Kasumi-1 (cell line): ENCODE measurements at places on chromosomes 11 and 22.

DNA sequence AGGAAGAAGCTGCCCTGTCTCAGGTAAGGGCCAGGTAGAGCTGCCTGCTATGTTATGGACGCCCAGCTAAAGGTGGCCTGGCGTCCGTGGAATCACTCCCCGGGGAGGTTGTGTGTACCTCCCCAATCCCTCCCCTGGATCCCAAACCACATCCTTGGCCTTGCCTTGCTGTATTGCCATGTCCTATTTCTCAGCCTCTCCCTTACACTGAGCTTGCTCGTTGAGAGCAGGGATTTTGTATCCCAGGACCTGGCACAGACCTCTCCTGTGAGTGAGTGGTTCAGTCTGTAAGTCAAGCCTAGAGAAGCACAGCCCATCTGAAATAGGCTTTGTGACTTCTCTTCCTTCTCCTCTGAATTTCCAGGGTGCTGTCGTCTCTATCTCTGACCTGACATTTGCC is 53.9 kb downstream of the TRAF6 start:
- no peak for DNase-seq

- DNase-seq, result no peak
Measured at GRCh38 chr11:71211631-71212030, 40.7 kb downstream of the SHANK2 start.

DNA sequence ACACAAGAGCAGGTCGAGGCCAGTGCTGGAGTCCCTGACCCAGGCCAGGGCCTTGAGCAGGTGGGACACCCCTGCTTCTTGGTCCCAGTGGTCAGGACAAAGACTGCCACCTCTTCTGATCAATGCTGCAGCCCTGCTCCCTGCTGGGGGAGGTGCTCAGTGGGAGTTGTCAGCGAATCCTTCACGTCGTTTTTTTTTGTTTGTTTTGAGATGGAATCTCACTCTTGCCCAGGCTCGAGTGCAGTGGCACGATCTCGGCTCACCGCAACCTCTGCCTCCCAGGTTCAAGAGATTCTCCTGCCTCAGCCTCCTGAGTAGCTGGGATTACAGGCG is 34.7 kb downstream of the NUP50 start:
- DNase-seq, result no peak

DNA sequence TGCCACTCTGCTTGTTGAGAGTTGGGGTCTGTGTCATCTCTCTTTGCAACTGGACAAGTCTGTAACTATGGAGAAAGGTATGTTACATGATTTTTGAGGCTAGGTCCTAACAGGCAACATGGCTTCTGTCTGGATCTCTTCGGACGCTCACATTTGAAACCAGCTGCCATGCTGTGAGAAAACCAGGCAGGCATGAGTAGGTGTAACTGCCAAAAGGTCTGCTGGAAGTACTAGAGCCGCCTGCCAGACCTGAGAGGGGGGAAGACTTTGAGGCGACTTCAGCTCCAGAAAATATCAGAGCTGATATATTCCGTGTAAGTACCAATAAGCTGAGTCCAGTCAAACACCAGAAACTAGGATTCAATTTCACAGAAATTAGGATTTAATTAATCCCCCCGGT is 579.5 kb downstream of the LRRC4C start:
- DNase-seq, result no peak

GRCh38 chr11:131833366-131833765 is 463.0 kb downstream of the NTM start:
- DNase-seq, result no peak

DNA sequence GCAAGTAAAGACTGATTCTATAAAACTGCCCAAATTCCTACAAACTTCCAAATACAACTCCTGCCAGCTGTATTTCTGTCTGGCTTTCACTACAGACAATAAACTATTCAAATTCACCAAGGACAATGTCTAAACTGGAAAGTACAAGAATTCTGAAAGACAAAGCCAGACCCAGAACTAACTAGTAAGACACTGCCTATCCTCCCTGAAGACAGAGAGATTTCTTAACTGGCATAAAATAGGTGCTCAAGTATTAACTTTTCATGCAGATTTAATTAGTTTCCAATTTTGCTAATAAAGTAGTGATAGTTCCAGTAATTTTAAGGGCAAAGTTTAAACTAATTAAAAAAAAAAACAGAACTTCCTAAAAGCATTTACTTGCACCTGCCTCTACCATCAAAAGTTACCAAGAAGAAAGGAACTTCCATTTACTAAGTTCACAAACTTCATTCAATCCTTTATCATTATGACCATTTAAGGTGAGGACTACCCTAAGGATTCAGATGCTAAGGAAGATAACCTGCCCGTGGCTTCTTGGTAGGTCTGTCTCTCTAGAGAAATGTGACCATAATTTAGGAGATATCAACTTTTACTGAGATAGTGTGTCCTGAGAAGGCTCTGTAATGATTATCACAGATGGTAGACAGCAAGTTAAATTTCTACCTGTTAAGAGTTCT is 45.2 kb downstream of the CELF1 start:
- DNase-seq, result no peak

GRCh38 chr11:125593114-125593820 is 615 bp downstream of the STT3A start:
- DNase-seq, result no peak

DNA sequence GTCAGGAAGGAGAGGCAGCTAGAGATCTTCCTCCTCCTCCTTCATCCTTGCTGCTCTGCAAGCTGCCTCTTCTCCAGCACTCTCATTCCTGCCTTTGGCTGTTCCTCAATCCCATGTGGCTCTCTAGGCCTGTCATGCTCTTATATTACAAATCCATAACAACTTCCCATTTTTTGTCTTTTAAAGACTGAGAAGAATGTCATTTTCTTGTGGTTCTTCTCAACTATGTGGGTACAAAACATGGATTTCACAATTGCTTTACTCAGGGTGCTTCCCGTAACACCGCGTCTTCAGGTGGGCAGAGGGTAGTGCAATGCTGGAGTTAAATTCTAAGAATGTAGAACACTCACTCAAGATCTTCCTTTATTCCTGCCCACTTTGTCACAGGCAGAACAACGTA is 6.8 kb upstream of the CAT start:
- peak; percentile 69 for DNase-seq

DNA sequence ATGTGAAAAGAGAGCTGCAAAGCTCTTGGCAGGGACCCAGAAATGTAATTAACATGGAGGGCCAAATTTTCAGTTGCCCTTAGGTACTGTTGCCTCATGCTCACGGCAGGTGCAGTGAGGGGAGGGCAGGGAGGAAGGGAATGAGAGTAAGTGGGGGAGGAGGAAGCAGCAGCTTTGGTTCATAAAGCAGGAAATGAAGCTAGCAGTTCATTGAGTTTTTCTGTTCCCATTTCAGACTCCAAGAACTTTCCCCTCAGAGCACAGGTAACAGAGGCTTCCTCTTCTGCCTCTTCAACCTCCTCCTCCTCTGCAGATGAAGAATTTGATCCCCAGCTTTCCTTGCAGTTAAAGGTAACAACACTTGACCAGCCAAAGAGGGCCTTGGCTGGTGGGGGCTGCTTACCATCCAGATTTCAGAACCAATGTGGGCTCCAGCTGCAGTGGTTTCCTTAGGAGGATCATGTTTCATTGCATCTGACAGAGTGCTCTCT is 57.9 kb upstream of the PARVA start:
- no peak for DNase-seq

DNA sequence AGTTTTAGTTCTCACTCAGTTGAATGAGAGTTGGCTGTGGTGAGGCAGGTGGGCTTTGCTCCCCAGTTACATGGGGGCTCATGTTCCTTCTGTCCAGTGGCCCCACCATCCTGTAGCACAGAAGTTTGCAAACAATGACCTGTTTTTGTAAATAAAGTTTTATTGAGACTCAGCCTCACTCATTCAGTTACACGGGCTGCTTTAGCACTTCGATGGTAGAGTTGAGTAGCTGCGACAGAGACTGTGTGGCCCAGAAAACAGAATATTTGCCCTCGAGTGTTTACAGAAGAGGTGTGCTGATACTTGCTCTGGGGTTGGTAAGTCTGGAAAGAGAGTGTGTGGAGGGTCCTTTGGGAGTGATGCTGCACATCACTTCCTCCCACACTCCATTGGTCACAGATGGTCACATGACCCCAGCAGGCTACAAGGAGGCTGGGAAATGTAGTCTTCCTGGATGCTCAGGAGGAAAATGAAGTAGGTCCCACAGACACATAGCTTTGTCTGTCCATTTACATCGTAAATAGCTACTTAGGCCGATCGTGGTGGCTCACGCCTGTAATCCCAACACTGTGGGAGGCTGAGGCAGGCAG is 34.6 kb downstream of the IFT27 start:
- DNase-seq, result no peak

- DNase-seq, result no peak
Measured at GRCh38 chr11:14669958-14670357, 26.4 kb downstream of the PDE3B start.

- no peak for DNase-seq
Measured at GRCh38 chr11:45142241-45143055, 4.0 kb upstream of the PRDM11 start.

DNA sequence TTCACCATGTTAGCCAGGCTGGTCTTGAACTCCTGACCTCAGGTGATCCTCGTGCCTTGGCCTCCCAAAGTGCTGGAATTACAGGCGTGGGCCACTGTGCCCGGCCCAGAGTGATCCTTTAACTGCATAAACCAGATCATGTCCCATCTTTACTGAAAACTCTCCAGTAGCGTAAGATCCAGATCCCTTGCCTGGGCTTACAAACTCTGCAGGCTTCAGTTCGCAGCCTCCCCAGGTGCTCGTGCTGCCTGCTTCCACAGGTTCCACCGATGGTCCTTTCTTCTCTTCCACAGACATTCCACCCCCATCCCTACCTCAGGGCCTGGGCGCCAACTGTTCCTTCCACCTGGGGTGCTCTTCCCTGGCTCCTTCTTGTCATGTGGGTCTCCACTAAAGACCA is 88.8 kb upstream of the SHANK2 start:
- no peak for DNase-seq

DNA sequence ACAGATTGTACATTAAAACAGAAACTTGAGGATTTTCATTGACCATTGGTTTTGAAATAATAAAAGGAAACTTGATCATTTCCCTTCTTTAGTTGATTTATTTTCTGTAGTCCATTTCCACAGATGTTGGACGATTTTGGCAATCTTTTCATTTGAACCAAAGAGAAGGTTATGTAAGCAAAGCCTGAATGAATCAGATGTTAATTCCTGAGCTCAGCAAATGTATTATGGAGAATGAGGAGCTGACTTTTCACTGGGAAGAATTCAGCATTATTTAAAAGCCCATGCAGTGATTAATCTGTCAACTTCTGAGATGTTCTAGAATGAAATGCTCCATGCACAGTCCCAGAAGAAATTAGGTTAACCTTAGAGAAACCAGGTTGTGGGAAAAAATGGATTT is 29.0 kb downstream of the ELMOD1 start:
- no peak for DNase-seq

GRCh38 chr11:104090767-104091166 is 54.3 kb downstream of the DDI1 start:
- no peak for DNase-seq

- no peak for DNase-seq
Measured at GRCh38 chr11:83862691-83863090, 576.5 kb upstream of the CCDC90B start.

GRCh38 chr11:91421641-91422040 is 803.0 kb upstream of the FAT3 start:
- no peak for DNase-seq

GRCh38 chr11:76659672-76660532 is 10.6 kb downstream of the LRRC32 start:
- DNase-seq, result no peak

DNA sequence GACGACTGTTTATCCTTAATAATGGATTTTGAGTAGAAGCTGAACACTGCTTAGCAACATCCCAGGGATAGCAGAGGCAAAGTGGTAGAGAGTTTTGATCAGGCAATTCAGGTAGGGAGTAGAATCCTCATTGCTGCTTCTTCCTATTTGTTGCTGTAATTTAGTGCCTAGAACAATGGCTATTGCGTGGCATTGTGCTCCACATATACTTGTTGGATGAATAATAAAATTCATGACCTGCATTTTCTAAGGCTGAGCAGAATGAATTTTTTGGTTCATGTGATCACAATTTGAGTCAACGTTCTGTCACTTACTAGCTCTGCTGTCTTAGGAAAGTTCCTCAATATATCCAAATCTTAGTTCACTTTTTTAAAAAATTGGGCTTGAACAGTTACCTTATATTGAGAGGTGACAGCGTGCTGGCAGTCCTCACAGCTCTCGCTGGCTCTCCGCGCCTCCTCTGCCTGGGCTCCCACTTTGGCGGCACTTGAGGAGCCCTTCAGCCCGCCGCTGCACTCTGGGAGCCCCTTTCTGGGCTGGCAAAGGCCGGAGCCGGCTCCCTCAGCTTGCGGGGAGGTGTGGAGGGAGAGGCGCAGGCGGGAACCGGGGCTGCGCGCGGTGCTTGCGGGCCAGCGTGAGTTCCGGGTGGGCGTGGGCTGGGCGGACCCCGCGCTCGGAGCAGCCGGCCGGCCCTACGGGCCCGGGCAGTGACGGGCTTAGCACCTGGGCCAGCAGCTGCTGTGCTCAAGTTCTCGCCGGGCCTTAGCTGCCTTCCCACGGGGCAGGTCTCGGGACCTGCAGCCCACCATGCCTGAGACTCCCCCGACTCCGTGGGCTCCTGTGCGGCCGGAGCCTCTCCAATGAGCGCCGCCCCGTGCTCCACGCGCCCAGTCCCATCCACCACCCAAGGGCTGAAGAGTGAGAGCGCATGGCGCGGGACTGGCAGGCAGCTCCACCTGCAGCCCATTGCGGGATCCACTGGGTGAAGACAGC is 350.6 kb downstream of the ETS1 start:
- no peak for DNase-seq

DNA sequence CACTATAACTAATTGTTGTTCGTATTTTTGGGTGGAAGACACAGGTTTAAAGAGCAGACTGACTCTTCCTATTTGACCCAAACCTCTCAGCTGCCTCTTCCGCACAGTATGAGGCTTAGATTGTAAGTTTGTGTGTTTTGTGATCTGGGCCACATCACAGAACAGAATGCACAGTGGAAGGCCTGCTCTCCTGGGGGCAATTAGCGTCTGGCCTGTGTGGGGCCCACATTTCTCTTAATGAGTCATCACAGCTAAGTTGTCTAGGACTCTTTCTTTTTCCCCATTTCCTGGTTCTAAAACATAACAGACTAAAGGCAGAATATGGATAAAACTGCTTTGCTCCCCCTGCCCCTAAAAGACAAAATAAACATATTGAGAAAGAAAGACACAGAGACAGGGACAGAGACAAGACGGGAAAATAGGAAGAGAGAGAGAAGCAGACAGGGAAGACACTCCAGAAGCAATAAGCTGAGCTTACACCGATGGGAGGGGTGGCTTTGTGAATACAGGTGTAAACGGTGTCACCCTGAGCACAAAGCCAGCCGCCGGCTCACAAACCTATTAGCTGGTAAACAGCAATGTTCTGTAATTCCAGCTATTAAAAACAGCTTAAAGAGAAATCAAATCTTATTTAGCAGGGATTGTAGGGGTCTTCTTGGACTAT is 127.4 kb upstream of the OPCML start:
- DNase-seq, result no peak

GRCh38 chr11:32435511-32435941 is at the start of gene WT1:
Gene WT1 (minus strand): TSS chr11:32435539.
- DNase-seq, result peak; percentile 79

DNA sequence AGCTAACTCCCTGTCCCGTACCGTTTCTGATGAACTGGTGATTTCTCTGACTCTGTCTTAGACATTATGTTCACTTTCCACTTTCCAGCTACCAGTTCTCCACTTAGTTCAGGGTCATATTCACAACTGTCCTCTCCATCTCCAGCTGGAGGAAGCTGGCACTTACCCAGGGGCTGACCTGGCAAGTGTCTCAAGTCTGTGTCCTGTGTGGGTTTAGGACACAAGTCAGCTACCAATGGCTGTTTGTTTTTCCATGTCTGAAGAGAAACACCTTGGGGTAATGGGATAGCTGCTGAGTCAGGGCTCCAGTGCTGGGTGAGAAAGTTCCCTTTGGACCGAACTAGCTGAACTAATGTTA is 134.4 kb downstream of the CSNK2A3 start:
- DNase-seq, result no peak

GRCh38 chr11:116692318-116693101 is 80.3 kb downstream of the BUD13 start:
- DNase-seq, result no peak
